Endothelial cell of umbilical vein (primary cell): ENCODE measurements at places on chromosomes 7 and 10. TPM values are rescaled to one million over a fixed set of nuclear protein-coding genes. Genes with fewer than 3 reads are reported as not detected.

The CYP2C18 gene
- total RNA-seq: not detected in 2 replicates

The NEUROD6 gene
- total RNA-seq: not detected in 2 replicates

The PODXL gene
- 156 and 264 TPM in 2 replicates for total RNA-seq

The AVPI1 gene
- 2.4 and 3.0 TPM in 2 replicates for total RNA-seq

The NME8 gene
- not detected in 2 replicates for total RNA-seq

The SPDYE1 gene
- total RNA-seq: 0.12 TPM in 1 of 2 replicates, not detected in the other

The ZNF775 gene
- total RNA-seq: 8.3 and 9.7 TPM in 2 replicates

The CPEB3 gene
- total RNA-seq: 2.2 and 2.3 TPM in 2 replicates
